ENCODE measurements at places on chromosomes 11 and 22. TPM values are rescaled to one million over a fixed set of nuclear protein-coding genes. Genes with fewer than 3 reads are reported as not detected.

DNA sequence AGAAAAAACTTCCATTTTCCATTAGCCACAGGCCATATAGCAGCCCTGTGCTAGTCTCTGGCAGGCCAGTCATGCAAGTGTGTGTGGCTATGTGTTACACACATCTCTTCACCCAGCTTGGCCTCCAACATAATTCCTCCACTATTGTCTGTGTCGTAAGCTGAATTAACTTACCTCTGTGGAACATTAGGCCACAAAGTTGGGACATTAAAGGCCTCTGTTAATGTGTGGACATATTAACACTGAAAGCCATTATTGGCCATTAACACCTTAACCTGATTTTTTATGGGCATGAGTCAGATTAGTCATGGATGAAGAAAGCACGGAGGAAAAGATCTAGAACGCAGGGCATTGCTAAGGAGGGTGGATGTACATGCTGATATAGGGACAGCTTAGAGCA lies 100.1 kb downstream of the DBX1 start:
- DNase-seq: no peak

ZBED4 gene
- total RNA-seq: 4.6 TPM

DGCR6L gene
- total RNA-seq: 46.8 TPM

OR51B5 gene
- total RNA-seq: not detected

GRCh38 chr22:36015155-36015810 lies 13.3 kb downstream of the RBFOX2 start:
- DNase-seq: no peak

- no peak for DNase-seq
Measured at GRCh38 chr11:46207270-46207669, 70.2 kb upstream of the CREB3L1 start.

HORMAD2 gene
- total RNA-seq: not detected

GRCh38 chr22:39960791-39961746 lies 872 bp downstream of the TMA7B start:
- no peak for DNase-seq

- no peak for DNase-seq
Measured at GRCh38 chr11:19162951-19163505, 38.8 kb downstream of the CSRP3 start.

OR8G5 gene
- total RNA-seq: not detected

RPS6KA4 gene
- total RNA-seq: 15.1 TPM

DNA sequence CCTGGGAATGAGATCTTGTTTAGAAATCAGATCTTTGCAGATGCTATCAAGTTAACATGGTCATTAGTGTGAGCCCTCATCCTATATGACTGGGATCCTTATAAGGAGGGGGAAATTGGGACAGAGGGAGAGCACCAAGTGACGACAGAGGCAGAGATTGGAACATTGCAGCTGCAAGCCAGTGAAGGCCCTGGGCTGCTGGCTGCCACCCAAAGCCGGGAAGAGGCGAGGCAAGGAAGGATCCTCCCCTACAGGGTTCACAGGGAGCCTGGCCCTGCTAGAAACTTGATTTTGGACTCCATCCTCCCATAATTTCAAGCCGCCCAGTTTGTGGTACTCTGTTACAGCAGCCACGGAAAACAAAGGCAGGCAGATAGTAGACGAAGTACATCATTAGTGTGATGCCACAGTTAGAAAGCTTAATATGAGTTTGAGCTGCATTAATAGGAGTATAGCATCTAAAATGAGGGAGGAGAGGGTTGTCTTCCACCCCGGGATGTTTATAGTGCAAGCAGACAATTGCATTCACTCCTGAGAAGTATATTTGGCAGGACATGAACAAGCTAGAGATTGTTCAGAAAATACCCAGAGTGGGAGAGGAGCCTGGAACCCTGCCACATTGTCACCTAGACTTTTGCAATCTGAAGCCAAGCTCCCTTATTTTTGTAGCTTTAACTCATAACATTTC lies 56.8 kb upstream of the CLMP start:
- DNase-seq: peak; percentile 78

DNA sequence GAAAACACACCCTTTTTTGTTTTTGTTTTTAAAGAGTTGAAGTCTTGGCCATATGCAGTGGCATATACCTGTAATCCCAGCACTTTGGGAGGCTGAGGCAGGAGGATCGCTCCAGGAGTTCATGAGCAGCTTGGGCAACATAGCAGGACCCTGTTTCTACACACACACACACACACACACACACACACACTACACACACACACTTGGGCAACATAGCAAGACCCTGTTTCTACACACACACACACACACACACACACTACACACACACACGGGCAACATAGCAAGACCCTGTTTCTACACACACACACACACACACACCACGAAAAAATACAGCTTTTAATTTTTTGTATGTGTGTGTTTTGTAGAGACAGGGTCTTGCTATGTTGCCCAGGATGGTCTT lies 54.5 kb downstream of the HIPK3 start:
- DNase-seq: no peak

- no peak for DNase-seq
Measured at GRCh38 chr22:26975865-26976264, 318.5 kb downstream of the MIAT start.

GRCh38 chr22:24043958-24044357 lies 32.9 kb downstream of the CABIN1 start:
- no peak for DNase-seq

DNA sequence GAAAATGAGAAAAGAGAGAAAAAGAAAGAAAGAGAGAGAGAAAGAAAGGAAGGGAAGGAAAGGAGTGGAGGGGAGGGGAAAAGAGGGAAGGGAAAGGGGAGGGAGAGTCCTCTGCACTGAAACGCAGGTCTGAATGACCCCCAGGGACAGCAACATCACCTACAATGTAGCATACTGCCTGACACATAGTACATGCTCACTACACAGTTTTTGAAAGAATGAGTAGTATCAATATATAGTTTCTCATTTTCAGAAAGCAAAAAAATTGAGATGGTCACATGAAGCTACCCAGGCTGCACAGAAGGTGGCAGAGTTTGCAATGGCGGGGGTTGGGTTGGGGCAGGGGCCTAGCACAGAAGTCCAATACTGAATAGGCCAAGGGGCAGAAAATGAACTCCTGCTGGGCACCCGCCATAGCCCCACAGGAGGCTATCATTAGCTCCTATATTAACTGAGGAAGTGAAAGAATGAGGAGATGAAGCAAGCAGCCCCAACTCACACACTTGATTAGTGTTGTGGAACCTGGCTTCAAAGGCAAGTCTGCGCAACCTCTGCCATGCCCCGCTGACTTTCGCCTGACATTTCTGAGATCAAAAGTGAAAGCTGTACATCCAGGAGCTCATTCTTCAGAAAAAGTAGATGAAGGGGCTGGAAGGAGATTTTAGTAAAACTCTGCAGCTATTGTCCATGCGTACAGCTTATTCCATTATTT lies 241.2 kb upstream of the SYN3 start:
- DNase-seq: no peak

NELL1 gene
- not detected for total RNA-seq

GRCh38 chr22:32352681-32353080 lies 5.0 kb upstream of the RFPL3 start:
- no peak for DNase-seq

DNA sequence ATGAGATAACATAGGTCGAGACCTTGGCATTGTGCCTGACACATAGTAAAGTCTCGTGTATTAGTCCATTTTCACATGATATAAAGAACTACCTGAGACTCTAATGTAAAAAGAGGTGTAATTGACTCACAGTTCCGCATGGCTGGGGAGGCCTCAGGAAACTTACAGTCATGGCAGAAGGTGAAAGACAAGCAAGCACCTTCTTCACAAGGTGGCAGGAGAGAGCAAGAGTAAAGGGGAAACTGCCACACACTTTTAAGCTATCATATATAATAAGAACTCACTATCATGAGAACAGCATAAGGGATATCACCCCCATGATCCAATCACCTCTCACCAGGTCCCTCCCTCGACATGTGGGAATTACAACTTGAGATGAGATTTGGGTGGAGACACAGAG lies 165.2 kb downstream of the SPON1 start:
- DNase-seq: no peak

- no peak for DNase-seq
Measured at GRCh38 chr11:32108576-32108975, 17.7 kb downstream of the RCN1 start.

MMP12 gene
- not detected for total RNA-seq

TMEM225 gene
- not detected for total RNA-seq

DNA sequence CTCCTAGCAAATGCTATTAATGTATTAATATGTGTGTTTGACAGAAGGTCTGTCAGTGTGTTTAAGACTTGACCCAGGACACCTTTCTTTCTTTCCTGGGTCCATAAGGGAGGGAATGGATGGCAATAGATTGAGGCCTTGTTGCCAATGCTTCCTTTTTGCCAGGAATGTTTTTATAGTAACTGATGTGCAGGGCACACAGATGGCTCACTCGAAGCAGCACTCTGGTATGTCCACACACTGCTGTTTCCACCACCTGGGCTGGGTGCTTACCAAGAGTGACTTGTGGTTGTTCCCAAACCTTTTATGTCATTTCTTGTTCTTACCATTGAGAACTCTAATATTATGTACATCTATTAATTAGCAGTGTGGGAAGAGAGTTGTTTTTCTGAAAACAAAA lies 396.9 kb upstream of the SYN3 start:
- no peak for DNase-seq

DNA sequence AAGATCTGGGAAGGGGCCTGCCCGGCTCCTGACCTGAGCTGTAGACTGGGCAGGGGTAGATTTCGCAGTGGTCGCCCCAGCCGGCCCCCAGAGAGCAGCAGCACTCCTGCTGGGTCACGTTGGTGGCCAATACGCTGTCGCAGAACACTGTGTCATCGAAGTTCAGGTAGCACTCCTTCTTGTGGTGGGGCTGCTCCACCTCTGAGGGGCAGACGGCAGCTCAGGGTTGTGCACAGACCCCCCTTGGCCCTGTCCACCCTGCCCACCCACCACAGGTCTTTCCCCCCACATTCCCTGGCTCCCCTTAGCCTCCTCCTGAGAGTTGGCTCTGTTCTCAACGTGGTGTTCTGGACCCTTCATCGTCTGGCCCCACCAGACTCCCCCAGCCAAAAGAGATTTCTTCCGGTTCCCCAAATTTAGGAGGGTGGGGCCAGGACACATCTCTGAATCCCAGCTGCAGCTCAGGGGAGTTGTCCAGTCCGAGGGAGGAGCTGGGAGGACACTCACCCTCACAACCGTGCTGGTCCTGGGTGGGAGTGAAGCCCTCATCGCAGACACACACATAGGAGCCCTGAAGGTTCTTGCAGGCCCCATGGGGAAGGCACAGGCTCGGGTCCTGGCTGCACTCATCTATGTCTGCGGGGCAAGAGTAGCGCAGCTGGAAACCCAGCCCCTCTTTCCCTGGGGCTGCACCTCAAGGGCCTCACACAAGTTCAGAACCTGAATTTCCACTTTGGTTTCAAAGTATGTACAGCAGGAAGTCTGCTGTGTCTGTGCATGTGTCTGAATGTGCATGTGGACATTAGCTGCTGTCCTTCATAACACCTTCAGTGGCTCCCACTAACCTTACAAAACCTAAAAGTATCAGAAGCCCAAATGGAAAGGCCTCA lies 16.5 kb downstream of the SCYL1 start:
- no peak for DNase-seq

CRYBA4 gene
- total RNA-seq: not detected

- DNase-seq: peak; percentile 52
Measured at GRCh38 chr11:77175021-77175842, 47.2 kb downstream of the MYO7A start.

- DNase-seq: no peak
Measured at GRCh38 chr11:111935317-111936039, 1.7 kb upstream of the DIXDC1 start.

APOL5 gene
- not detected for total RNA-seq

DNA sequence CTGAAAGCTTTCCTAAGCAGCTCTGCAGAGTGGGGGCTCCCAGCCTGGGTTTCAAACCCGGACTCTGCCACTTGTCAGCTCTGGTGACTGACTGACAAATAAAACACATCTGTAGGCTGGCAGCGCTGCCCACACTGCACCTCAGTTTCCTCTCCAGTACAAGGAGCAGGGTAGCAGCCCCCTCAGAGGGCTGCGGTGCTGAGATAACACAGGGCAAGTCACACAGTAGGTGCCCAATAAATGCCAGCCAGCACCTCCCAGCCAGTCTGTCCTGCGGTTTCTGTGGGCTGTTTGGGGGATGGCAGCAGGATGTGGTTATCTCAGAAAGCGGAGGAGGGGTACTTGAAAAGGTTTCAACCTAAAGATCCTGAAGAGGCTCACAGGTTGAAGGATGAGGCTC lies 1.5 kb downstream of the SYT12 start:
- no peak for DNase-seq

ARVCF gene
- 26.8 TPM for total RNA-seq

MRGPRX4 gene
- not detected for total RNA-seq

DNA sequence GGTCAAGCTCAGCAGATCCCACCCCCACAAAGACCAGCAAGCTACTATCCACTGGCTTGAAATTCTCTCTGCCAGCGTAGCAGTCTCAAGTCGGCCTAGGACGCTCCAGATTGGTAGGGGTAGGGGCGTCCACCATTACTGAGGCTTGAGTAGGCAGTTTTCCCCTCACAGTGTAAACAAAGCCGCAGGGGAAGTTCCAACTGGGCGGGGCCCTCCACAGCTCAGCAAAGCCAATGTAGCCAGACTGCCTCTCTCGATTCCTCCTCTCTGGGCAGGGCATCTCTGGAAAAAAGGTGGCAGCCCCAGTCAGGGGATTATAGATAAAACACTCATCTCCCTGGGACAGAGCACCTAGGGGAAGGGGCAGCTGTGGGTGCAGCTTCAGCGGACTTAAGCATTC lies 1064.9 kb upstream of the TENM4 start:
- no peak for DNase-seq

MAPK12 gene
- total RNA-seq: 15.8 TPM

DNA sequence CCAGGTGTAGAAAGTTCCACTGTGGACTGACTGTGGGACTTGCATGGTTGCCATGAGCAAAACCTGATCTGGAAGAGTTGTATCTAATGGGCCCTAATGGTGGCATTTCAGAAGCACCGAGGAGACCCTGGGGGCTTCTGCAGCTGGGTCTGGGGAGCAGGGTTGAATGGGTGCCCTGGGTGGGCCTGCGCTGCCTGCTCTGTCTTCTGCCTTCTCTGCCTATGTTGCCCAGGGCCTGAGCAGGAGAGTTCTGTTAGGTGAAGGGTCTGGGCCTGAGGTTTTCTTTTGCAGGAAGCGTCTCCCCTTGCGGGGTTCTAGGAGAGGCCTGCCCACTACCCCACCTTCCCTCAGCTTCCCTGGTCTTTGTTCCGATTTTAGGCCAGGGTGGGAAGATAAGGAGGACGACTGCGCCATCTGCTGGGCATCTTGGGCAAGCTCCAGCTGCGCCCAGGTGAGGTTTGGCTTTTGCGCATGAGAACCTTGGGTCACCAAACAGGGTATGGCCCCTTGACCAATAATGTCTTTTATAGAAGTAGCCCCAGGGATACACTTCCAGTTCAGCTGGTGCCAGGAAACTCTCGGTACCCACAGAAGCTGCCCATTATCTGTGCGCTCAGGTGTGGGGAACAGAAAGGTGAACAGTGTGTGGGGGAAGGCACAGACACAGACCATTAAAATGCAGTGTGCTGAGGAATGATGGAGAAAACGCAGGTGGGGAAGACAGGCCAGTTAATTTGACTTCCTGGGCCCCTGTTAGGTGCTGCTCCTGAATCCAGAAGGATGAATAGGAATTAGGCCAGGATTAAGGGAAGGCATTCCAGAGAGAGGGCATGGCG lies 23.2 kb downstream of the COMMD9 start:
- peak; percentile 68 for DNase-seq

GRCh38 chr11:71180694-71181470 lies 71.5 kb downstream of the SHANK2 start:
- DNase-seq: no peak

GRCh38 chr11:83477772-83478171 lies 191.6 kb upstream of the CCDC90B start:
- DNase-seq: no peak
